ENCODE measurements at places on chromosomes 11 and 22.
A peak's percentile ranks its signal among the peaks of the same experiment; 100 is the strongest.

DNA sequence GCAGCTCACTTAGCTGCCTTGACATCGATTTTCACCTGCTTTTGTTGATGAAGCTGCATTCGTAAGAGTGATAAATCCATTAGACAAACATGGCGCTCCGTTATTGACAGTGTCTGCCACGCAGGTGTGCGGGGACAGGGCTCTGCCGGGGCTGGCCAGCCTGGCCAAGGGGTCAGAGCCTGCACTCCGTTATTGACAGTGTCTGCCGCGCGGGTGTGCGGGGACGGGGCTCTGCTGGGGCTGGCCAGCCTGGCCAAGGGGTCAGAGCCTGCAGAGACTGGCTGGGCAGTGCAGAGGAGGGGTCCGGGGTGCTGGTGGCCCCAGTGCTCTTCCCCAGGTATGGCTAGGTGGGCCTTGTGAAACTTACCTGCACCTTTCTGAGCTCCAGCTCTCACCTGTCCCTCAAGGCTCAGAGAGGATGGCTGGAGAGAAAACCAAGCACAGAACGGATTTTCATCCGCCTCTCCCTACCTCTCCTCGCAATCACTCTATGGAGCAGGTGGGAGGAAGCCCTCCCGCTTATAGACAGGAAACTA, 101.6 kb upstream of the B3GAT1 start:
- DNase-seq, result peak; percentile 1

- no peak for DNase-seq
Observed at GRCh38 chr11:106694501-106694900, 323.8 kb downstream of the GUCY1A2 start.

- no peak for DNase-seq
Observed at GRCh38 chr11:1026163-1026450, 10.4 kb downstream of the MUC6 start.

DNA sequence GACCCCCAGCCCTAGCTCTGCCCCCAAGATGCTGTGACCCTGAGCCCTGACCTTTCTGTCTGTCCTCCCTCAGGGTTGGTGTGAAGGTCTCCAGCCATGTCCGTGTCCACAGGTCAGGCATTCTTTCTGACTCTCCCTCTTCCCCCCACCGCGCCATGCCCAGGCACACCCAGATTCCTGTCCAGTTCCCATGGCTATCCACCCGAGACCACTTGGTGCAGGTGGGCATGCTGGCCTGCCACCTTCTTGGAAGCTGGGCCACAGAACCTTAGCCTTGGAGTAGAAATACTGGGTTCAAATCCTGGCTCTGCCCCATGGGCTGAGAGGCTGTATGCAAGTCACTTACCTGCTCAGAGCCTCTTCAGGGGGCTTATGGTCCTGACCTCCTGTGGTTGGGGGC, 2.3 kb upstream of the PLCB3 start:
- DNase-seq, result no peak

GRCh38 chr22:19136915-19137314, 5.8 kb downstream of the TSSK2 start:
- no peak for DNase-seq

DNA sequence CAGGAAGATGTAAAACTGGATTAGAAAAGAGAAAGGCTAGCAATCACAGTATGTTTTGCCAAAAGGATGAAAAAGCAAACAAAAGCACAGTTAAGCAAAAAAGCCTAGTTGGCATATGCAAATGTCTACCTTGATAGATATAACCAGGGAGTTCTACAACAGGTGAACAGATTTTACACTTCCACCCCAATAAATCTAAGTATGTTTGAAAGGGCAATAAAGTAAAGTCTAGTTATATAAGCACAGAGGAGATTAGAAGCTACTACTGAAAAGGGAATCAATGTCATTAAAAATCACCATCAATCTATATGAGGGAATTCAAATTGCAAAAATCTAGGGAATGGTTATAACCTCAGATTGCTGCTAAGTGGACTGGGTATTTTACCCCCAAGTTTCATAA, 49.7 kb downstream of the CELF1 start:
- no peak for DNase-seq

DNA sequence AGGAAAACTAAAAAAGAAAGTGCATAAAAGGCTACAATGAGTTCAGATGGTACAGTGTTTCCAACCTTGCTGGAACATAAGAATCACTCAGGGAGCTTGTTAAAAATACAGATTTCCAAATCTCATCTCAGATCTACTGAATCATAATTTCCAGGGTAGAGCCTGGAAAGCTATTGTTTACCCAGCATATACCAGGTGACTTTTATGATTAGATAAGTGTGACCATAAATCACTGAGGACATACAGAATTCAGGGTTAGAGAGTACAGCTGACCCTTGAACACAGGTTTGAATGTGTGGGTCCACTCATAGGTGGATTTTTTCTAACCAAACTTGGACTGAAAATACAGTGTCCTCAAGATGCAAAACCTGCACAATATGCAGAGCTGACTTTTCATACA, 11.9 kb downstream of the SAAL1 start:
- DNase-seq, result no peak

GRCh38 chr11:8702598-8702915, 20.0 kb downstream of the RPL27A start:
- no peak for DNase-seq

- DNase-seq, result no peak
Observed at GRCh38 chr22:43880541-43880991, 11.2 kb downstream of the PNPLA5 start.

GRCh38 chr11:17543041-17543440, 1.2 kb downstream of the USH1C start:
- no peak for DNase-seq

DNA sequence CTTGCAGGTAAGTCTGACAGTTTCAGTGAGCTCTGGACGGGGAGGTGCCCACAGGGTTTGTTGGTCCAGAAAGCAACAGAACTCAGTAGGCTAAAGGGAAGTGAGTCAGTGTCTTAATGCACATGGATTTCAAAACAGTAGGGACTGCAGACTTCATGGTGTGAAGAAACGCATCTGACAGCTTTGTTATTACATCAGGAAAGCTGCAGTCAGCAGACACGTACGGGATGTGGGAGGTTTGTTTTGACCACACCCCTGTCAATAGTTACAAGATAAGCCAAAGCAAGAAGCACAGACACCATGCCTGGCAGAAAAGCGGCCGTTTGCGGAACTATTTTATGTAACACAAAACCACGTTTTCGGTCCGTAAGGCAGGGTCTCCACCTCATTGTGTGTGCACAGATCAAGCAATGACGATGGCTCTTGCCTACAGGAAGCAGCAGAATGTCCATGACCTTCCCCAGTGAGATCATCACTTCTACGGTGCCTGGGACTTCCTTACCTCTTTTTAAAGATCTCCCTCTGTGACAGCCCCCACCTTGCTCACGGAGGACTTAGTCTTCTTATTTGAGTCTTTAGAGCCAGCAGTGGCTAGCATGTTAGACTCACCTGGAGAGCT, 58.2 kb upstream of the FTH1 start:
- peak; percentile 84 for DNase-seq

DNA sequence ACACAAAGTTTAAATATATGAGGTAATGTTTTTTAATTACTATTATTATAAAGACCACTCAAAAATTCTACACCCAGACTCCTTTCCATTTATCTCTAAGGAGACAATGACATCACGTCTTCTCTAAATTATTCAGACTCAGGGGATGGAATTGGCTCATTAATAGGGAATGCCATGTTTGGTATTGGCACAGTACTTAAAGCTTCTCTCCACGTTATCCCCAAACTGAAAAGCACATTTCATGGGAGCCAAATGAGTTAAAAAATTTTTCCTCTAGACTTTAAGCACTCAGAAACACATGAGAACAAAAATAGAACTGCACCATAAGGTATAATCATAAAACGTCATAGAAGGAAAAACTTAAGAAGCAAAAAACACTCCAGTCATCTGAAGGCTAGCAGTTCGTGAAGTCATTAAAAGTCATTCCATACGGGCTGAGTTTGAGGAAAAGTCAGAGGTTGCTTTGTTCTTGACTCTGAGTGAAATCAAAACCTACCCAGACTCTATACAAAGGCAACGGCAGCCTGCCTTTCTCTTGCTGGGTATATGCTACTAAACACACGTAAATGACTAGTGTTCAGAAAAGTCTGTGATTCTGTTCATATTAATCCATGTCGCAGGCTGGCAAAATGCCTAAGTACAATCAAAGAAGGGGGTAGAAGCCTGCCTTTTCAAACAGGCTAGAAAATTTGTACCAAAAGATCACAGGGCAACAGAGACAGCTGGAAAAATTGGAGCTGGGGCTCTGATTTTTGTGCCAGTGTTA, 8.7 kb upstream of the MPPED2 start:
- DNase-seq, result no peak

DNA sequence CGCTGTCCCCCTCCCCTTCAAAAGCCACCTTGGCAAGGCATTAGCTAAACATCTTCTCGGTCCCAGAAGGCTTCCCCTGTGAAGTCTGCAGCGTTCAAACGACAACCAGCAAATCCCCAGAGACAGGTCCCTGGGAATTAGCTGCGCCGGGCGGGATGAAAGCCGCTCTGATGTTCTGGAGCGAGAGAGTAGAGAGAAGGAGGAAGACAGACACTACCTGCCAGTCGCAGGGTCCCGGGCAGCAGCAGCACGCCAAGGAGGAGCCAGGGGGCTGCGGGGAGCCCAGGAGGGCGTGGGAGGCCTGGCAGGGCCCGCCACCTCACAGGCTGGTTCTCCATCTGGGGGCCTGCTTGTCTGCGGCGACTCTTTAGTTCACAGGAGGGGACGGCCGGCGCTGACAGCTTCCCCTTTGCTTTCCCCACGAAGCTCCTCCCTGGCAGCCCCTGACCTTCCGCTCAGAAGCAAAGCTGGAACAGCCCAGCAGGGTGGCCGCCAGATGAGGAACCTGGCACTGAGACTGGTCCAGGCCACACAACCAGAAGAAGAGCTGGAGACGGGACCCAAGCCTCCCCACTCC, at the start of gene NFAM1:
TSS of gene NFAM1 (minus strand) at position 384 of the 577 bp plus-strand sequence. CDS start at position 338, 46 bp downstream.
- no peak for DNase-seq

- no peak for DNase-seq
Observed at GRCh38 chr11:36167729-36168128, 121.5 kb downstream of the COMMD9 start.

DNA sequence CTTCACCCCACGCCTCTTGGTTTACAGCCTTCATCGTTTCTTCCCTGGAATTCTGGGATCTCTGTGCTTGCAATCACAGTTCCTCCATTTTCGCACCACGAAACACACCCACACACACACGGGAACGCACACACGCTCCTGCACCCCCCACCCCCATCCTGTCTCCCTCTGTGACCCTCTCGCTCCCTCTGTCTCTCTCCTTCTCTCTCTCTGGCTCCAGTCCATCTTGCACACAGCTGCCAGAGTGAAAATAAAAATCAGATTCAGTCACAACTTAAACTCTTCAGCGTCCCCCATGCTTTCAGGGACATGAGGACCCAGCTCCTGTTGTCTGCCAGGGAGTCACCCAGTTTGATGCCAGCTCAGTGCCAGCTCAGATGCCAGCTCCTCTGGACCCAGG, 3.0 kb downstream of the GAL start:
- DNase-seq, result no peak

- DNase-seq, result no peak
Observed at GRCh38 chr11:116651737-116652237, 121.0 kb downstream of the BUD13 start.

DNA sequence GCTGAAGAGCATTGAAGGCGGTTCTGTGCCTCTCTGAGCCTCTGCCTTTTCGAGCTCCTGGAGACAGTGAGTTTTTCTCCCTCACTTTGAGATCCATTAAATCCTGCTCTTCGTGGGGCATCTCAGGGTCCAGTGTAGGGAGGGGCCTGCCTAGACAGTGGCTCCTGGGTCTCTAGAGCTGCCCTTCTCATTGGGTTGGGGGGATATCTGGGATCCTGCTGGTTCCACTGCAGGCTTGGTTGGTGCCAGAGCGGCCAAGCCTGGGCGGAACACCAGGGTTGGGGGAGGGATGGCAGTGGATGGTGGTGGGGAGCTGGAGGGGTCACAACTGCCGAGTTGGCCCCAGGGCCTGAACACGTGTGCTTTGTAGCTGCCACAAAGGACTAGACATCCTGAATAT, 52.2 kb upstream of the CARS1 start:
- no peak for DNase-seq

- DNase-seq, result peak; percentile 44
Observed at GRCh38 chr11:561148-562003, 606 bp downstream of the RASSF7 start.

GRCh38 chr11:103700622-103701021, 335.8 kb upstream of the DDI1 start:
- DNase-seq, result no peak

Measured in activated CD4-positive, alpha-beta memory T cell treated with anti-CD3 and anti-CD28 coated beads for 36 hours (primary cell).